ENCODE measurements at places on chromosomes 5 and 9. TPM values are rescaled to one million over a fixed set of nuclear protein-coding genes. Genes with fewer than 3 reads are reported as not detected.

- peak; percentile 66 for DNase-seq
Measured at GRCh38 chr5:1799110-1799601, 481 bp downstream of the MRPL36 start.

Gene OTULINL
- not detected for total RNA-seq

Gene TMEM252
- not detected for total RNA-seq

Gene SLC6A7
- not detected for total RNA-seq

Gene TLN1
- total RNA-seq: 54.2 TPM

GRCh38 chr5:163407034-163407655 lies 30.2 kb upstream of the CCNG1 start:
- peak; percentile 71 for DNase-seq
